GM19239 (cell line): ENCODE measurements at places on chromosomes 11 and 22.

- DNase-seq, result no peak
Observed at GRCh38 chr11:59053387-59053786, 32.7 kb upstream of the GLYATL1B start.

DNA sequence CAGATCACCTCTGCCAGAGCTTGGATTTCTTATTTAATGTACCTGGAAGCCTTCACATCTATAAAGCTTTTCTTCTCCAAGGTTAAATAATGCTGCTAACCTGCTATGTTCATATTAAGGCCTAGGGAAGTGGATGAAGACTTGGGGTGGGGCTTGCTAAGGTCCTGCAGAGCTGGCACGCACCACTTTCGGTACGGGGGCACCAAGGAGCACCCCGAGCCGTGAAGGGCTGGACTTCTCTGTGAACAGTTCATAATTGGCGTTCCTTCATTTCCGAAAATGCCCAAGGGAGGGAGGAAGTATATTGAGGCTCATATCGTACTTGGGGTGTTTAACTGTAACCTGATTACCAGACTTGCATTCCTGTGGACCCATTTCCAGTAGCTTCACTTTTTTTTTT, 59.6 kb downstream of the ST14 start:
- DNase-seq, result no peak

GRCh38 chr11:11155962-11156815, 196.9 kb downstream of the CSNK2A3 start:
- no peak for DNase-seq

- DNase-seq, result no peak
Observed at GRCh38 chr11:122046846-122047245, 69.2 kb downstream of the BLID start.

- no peak for DNase-seq
Observed at GRCh38 chr22:19917389-19918138, 24.0 kb upstream of the COMT start.

DNA sequence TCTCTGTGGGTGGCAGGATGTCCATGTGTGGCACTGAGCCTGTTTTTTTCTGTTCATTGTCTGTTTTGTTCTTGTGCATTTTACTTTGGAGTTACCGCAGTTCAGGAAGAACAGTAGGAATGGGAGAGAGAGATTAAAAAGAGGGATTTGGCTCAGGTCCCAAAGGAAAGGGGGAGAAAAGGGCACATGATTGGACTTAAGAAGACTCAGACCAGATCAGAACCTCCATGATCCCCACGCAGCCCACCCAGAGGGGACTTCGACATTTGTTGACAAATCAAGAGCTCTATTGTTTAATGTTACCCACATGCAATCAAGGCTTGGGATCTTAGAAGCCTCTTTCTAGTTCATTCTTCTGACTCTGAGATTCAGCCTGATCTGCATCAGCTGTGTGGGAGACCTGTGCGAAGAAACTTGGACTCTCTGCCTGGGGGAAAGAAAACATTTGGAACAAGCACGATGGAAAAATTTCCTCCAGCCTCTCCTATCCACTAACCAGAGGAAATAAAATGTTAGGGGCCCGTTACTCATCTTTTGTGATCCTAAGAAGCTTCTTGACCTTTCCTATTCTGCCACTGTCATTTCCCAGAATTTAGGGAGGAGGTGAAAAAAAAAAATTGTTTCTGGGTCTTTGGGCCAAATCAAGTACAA, 119.2 kb downstream of the SPON1 start:
- no peak for DNase-seq

GRCh38 chr11:107859459-107860239, 1.1 kb upstream of the SLC35F2 start:
- no peak for DNase-seq

DNA sequence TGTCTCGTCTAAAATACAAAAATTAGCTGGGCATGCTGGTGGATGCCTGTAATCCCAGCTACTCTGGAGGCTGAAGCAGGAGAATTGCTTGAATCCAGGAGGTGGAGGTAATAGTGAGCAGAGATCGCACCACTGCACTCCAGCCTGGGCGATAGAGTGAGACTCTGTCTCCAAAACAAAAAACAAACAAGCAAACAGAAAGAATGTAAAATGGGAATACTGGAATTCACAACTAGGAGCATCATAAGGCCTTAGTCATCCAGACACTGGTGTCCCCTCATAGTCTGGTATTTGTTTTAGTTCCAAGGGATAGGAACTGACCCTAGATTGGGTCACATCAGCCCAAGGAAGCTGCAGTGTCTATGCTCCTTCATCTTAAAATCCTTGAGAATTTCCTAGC, 520.8 kb downstream of the NELL1 start:
- no peak for DNase-seq

DNA sequence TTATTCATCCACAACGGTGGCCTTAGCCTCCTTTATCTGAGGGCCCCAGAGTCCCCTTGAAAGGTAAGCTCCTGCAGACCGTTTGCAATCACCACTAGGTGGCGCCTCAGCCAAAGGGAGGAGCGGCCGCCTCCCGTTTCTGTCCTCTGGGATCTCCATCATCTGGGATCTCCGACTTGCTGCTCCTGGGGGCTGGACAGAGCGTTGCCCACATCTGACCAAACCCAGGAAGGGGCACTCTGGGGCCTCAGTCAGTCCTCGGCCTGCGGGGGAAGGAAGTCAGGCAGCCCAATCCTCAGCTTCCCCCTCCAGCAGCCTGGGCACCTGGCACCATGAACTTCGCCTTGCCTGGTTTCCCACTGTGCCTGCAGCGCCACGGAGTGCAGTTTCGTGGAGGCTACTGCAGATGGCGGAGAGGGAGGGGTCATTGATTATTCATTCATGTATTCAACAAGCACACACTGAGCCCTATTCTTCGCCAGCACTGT, 23.5 kb downstream of the TP53I11 start:
- DNase-seq, result peak; percentile 62

DNA sequence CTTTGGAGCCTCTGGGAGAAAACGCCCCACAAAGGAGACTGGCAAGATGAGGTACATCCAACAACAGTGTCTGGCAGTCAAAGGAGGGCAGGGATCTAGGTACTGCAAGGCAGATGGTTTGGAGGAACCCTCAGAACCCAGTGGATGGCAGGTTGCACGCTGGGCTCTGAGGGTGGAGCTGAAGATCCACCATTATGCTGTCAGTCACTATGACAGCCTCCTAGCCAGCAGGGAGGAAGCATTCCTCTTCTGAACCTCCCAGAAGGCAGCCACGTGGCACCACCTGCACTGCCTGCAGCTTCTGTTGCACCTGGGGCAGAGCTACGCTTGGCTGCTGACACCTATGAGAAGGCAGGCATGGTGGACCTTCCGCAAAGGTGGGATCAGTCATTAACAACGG, 40.2 kb downstream of the HTR3A start:
- DNase-seq, result no peak

GRCh38 chr11:8867035-8867434, 44.0 kb upstream of the AKIP1 start:
- no peak for DNase-seq

GRCh38 chr11:34168642-34169420, 63.4 kb downstream of the NAT10 start:
- no peak for DNase-seq

DNA sequence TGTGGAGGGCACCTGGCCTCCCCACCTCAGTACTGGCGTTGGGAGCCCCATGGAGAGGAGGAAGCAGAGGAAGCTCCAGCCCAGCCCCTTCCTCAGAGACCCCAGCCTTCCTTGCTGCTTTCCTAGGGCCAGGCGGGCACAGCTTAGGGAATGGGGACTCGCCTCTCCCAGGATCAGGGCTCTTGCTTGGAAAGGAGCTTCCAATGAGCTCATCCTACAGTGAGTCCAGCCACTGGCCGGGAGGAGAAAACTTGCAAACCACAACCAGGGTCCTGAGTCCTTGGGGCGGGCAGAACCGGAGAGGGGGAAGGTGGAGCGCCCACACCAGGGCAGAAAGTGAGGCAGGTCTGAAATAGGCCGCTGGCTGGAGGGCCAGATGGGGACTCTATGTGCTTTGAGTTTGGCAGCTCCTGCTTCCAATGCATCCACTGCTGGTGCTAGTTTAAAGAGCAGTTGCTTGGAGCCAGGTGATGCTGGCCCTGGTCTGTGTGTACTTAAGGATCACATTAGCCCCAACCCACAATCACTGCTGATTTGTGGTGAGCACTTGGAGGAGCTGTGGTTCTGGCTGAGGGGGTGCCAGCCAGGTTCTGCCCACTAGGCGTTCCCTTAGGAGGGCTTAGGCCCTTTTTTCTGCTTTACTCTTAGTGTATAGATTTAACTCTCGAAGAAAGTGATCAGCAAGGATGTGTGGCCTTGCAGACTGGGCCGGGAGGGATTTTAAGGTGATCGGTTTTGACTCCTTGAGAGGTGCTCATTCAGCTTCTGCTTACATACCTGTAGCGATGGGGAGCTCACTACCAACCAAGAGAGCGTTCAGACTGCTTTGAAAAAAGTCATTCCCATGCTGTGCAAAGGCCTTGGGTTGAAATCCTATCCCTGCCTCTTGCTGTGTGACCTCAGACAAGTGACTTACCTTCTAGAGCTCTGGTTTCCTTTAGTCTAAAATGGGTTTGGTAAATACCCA, 81.9 kb downstream of the TP53I11 start:
- no peak for DNase-seq

DNA sequence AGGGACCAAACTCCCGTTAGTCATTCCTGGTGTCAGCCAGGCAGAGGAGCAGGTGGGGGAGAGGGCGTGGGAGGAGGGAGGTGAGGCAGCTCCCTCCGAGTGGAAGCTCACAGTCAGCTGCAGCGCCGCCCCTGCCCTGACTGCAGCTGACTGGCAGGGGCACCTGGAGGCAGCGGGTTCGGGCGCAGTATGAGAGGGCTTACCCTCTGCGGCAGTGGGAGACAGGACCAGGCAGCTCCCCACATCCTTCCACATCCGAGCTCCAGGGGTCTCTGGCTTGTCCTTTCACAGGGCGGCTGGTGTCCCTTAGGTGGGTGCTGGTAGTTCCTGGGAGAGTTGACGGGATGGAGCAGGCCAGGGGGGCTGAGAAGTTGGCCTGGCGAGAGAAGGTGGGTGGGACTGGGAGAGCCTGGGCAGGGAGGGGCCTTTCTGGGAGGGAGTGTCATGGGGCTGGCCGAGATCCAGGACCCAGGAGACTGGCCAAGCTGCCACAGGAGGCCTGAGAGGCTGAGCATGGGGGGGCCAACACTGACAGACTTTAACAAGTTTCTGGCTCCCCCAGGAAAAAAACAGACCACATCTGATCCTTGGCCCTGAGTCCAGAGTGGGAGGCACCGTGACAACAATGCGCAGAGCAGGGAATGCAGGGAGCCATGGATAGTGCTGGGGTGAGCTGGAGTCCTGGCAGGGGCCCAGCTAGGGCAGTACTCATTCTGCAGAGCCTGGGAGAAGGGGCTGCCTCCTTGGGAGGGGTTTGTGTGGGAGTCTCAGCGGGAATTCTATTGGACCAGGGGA, 4.9 kb downstream of the ADORA2A start:
- DNase-seq, result no peak

GRCh38 chr11:834371-835316, 1.9 kb downstream of the CD151 start:
- DNase-seq, result no peak

GRCh38 chr22:20131859-20132685, 468 bp downstream of the ZDHHC8 start:
- peak; percentile 45 for DNase-seq

GRCh38 chr11:28760676-28761390, 652.6 kb downstream of the METTL15 start:
- no peak for DNase-seq

GRCh38 chr22:48779661-48780596, 1047.7 kb downstream of the BRD1 start:
- no peak for DNase-seq

DNA sequence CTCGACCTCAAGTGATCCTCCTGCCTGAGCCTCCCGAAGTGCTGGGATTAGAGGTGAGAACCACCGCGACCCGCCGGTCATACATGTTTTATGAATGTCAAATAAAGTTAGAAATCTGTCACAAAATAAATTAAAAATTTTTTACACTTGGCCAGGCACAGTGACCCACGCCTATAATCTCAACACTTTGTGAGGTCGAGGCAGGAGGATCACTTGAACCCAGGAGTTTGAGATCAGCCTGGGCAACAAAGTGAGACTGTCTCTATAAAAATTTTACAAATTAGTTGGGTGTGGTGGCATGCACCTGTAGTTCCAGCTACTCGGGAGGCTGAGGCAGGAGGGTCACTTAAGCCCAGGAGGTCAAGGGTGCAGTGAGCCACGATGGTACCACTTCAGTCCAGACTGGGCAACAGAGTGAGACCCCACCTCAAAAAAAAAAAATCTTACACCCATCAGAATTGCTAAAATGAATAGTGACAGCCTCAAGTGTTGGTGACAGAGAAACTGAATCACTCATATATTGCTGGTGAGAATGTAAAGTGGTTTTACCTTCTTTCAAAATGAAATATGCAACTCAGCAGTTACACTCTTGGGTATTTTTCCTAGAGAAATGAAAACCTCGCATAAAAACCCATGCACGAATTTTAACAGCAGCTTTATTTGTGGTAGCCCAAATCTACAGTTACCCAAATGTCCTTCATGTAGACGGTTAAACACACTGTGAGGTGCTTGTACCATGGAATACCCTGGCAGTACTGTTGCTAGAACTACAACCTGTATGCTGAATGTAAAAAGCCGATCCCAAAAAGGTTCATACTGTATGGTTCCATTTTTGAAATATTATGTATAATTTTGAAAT, 55.4 kb downstream of the MED15 start:
- no peak for DNase-seq

DNA sequence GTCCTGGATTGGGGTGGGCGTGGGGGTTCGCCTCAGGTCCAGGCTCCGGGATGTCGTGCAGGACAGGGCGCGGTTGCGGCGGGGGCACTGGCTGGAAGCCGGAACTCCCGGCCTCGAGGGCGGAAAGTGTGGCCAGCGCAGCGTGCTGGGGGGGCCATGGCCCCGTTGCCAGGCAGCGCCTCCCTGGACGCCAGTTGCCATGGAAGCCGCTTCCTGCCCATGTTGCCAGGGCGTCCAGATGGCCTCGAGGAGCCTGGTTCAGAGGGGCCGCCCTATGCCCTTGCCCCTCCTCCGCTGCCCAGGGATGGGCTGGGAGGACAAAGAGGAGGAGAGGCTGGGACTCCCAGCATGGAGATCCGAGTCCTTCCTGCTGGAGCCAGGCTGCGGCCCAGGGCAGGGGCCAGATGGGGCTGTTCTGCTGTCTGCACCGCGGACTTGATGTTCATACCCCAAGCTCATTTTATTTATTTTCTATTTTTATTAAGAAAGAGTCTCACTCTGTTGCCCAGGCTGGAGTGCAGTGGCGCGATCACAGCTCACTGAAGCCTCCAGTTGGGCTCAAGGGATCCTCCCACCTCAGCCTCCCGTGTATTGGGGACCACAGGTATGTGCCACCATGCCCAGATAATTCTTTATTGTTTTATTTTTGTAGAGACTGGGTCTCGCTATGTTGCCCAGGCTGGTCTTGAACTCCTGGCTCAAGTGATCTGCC, 4.6 kb upstream of the CCDC188 start:
- DNase-seq, result no peak

DNA sequence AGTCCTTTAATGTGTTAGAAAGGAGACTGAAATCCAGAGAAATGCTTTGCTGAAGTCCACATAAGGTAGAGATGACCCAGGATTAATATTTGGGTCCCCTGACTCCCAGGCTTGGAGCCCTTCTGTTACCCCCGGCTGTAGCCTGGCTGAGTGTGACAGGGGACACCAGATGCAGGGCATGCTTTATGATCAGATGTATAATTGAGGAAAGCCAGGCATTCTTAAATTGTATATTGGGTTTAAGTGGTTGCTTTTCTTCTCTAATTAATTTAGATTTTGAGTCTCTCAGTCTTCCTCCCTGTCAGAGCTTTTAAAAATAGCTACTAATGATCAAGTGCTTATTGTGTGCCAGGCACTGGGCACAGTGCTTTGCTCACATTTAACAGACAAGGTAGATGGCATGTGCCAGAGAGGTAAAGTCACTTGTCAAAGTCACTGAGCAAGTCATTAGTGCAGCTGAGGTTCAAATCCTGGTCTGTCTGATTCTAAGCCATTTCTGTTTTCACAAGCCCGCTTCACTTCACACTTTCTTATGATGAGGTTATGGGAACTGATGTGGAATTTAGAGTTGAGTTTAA, 7.9 kb downstream of the ZNRF3 start:
- DNase-seq, result no peak
